Upper lobe of right lung (tissue), 1 donor: ENCODE measurements at places on chromosomes 2 and 18. TPM values are rescaled to one million over a fixed set of nuclear protein-coding genes. Genes with fewer than 3 reads are reported as not detected.

AQP12A gene
- total RNA-seq: not detected

DPP4 gene
- total RNA-seq: 30.7 TPM

DNA sequence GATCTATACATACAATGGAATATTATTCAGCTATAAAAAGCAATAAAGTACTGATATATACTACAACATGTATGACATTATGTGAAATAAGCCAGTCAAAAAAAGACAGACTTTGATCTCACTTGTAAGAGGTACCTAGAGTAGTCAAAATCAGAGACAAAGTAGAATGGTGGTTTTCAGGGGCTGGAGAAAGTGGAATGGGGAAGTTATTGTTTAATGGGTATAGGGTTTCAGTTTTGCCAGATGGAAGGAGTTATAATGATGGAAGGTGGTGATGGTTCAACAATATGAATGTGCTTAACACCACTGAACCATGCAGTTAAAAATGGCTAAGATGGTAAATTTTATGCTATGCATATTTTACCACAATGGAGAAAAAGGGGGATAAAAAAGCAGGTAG is 6.3 kb downstream of the COBLL1 start:
- no peak for DNase-seq
- H3K27me3 ChIP-seq: no peaks in the 10 kb centered on the region
- H3K4me1 ChIP-seq: peaks cover 19% of the 10 kb centered on the region
- no peaks in the 10 kb centered on the region for H3K36me3 ChIP-seq

DNA sequence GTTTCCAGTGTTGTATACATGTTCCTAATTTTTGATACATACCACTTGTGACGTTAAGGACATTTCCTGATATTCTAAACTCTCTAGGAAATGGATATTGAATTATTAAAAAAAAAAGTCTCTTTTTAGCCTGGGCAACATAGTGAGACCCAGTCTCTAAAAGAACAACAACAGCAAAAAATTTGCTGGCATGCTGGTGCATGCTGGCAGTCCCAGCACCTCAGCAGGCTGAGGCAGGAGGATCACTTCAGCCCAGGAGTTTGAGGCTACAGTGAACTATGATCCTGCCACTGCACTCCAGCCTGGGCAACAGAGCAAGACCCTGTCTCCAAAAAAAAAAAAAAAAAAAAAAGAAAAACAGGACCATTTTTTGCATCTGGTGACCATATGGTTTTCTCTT is 10.5 kb upstream of the PPP4R3B start:
- H3K36me3 ChIP-seq: no peaks in the 10 kb centered on the region
- no peak overlapping the region for H3K4me3 ChIP-seq
- H3K27ac ChIP-seq: no peak overlapping the region
- H3K4me1 ChIP-seq: peaks cover 4% of the 10 kb centered on the region
- H3K27me3 ChIP-seq: no peaks in the 10 kb centered on the region

GRCh38 chr2:173239644-173240043 is 115.0 kb upstream of the CDCA7 start:
- peaks cover 3% of the 10 kb centered on the region for H3K36me3 ChIP-seq
- H3K27me3 ChIP-seq: no peaks in the 10 kb centered on the region
- no peak overlapping the region for H3K4me3 ChIP-seq
- no peaks in the 10 kb centered on the region for H3K4me1 ChIP-seq

- peaks cover 42% of the 10 kb centered on the region for H3K4me1 ChIP-seq
- H3K27me3 ChIP-seq: peaks cover 73% of the 10 kb centered on the region
- peak overlapping the region; percentile 33 for H3K4me3 ChIP-seq
- no peak for DNase-seq
Measured at GRCh38 chr2:170823088-170823897, 6.6 kb downstream of the GAD1 start.

GRCh38 chr2:24842081-24843050 is 49.1 kb downstream of the CENPO start:
- no peak for DNase-seq
- no peak overlapping the region for H3K4me3 ChIP-seq
- H3K36me3 ChIP-seq: peaks cover 5% of the 10 kb centered on the region
- no peaks in the 10 kb centered on the region for H3K4me1 ChIP-seq
- no peaks in the 10 kb centered on the region for H3K27me3 ChIP-seq

DNA sequence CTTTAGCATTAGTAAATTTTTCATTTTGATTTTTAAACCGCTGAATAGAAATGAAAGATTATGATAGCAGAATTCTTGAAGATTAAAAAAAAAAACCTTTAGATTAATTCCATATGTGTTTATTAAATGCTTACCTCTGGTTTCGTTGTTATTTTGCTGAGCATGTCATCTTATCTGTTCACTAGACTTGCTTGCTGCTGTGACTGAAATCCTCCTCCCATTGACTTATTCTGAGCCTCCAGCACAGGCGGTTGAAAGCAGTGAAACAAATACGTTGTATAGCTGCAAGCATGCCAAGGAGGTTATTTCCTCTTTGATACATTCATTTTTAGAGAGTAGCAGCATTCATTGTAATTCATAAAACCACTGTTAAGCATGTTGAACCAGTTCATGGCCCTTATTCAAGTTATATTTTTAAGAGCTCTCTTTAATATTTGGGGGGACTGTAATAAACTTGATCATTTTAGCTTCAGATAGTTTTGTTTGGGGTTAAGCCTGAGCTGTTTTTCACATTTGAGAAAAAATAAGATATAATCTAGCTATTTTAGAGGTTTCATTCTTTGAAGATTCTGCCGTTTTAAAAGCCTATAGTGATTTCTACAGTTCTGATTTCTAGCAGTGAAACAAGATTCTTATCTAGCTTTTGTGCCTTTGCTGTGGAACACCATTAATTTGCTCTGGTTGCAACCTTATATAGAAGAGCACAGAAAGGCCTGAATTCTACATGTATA is at the start of gene HTR2B:
Gene HTR2B (minus strand): TSS at position 205 of the 731 bp plus-strand sequence. CDS start 1,278 bp downstream, outside the sequence.
- H3K4me1 ChIP-seq: peaks cover 15% of the 10 kb centered on the region
- no peak for DNase-seq
- H3K4me3 ChIP-seq: peak within 1 kb of the TSS; percentile 25
- H3K36me3 ChIP-seq: no peaks in the 10 kb centered on the region

- no peaks in the 10 kb centered on the region for H3K27me3 ChIP-seq
- H3K4me1 ChIP-seq: no peaks in the 10 kb centered on the region
- DNase-seq: no peak
Measured at GRCh38 chr2:12675801-12676200, 40.9 kb upstream of the TRIB2 start.

NYAP2 gene
- total RNA-seq: 0.93 TPM
